ENCODE measurements at places on chromosomes 5 and 9.

GRCh38 chr5:83401775-83402174, 69.8 kb upstream of the VCAN start:
- DNase-seq: no peak

- no peak for DNase-seq
Observed at GRCh38 chr5:175657593-175658271, at the start of gene HRH2. HRH2 (plus strand) TSS chr5:175658071; CDS start chr5:175683234, 25,163 bp downstream.

DNA sequence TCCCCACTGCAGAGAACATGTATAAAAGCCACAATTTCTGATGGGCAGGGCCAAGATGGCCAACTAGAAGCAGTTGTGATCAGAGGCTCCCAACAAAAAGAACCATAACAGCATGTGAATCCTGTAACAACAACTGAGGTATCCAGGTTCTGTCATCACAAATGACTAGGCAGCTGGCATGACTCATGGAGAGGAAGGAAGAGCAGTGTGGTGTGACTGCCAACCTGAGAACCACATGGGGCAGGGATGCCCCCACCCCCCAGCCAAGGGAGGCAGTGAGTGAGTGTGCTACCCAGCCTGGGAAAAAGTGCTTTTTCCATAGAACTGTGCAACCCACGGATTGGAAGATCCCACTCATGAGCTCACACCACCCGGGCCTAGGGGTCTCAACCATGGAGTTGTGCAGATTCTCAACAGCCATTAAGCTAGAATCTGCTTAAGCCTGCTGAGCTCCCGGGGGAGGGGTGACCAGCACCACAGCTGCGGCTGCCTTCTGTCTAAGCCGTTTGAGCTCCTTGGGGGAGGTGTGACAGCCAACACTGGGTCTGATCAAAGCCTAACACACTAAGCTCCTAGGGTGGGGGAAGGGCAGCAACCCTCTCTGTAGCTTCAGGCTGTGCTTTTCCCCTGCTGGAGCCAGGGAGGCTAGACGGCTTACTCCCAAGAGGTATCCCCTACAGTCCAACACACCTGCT, 80.1 kb upstream of the DMAC1 start:
- DNase-seq: no peak

DNA sequence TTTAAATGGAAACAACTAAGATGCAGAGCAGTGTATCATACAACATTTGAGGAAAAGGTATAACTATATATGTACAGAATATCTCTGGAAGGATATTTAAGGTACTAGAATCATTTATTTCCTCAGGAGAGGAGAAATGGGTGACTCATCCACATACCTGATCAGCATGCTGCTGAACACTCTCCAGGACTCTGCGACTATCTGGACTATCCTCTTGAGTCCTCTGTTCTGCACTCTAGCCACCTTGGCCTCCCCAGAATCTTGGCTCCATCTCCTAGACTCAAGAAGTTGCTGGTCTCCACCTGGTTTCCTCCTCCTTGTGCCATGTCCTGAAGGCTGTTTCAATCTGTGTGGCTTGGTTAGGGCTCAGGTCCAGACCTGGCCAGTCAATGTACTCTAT, 8.8 kb upstream of the PRDM6 start:
- no peak for DNase-seq

DNA sequence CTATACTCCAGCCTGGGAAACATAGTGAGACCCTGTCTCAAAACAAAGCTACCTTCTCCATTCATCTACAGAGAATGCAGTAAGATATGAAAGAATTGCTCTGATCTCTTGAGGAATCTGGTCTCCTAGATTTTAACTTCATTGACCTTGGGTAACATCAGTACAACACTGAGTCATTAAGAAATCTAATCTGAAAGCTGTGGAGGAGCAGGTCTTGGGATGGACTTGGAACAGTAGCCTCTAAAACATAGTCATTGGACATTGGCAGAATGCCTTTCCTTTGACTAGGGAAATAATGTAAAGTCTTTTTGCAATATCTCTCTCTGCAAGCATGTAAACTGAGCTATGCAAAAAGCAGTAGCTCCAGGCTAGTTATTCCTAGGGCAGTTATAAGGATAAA, 58.1 kb downstream of the KCNN2 start:
- DNase-seq: peak; percentile 1

GRCh38 chr5:169126481-169127021, 174.4 kb downstream of the SLIT3 start:
- DNase-seq: no peak

GRCh38 chr9:88890546-88890945, 100.7 kb upstream of the S1PR3 start:
- DNase-seq: no peak

GRCh38 chr9:93082841-93083411, 13.1 kb upstream of the CARD19 start:
- DNase-seq: no peak

GRCh38 chr5:79225441-79225840, 10.5 kb upstream of the JMY start:
- no peak for DNase-seq

DNA sequence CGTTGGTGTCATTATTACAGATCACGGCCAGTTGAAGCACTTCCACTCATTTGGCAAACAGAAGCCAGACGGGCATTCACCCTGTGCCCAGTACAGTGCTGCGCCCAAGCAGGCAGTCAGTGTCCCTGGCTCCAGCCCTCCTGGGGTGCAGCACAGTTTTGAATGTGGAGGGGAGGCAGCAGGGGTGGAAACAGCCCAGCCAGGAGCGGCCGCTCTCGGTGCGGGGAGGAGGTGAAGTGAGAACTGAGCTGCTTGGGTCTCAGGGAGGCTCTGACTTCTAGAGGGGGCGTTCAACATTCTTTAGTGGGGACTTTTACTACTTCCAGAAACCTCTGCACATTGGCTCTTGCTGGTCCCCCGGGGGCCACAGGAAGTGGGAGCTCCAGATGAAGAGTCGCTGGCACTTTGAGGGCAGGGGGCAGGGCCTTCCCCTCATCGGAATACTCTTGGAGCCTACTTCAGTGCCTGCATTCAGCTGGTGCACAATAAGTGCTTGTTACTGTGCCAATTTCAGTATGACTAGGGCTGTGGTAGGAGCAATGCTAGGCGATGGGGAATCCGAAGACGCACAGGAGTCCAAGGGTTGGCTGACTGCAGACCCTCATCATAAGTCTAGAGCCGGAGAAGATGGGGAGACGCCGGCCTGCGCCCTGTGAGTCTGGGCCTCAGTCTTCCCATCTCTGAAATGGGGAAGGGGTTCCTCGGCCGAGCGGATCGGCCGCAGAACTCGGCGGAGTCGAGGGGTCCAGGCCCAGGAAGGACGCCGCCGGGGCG, 492 bp upstream of the NEK6 start:
- no peak for DNase-seq

DNA sequence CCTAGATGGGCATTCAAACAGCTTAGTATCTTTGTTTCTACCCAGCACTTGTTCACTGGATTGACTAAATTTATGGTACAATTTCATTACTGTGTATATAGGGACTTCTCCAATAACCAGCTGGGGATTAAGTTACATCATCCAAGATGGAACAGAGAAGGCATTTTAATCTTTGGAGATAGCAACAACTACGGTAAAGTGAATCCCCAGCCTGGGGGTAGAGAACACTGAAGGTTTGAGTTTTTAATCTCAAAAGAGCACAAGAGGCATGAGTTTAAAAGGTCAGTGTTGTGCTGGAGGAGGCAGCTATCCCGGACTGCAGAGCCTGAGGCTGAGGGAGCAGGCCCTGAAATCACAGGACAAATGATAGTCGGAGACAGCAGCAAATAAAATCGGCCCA, 28.6 kb downstream of the DDX31 start:
- DNase-seq: no peak

- DNase-seq: peak; percentile 4
Observed at GRCh38 chr5:42570966-42571960, 148.0 kb downstream of the GHR start.

- no peak for DNase-seq
Observed at GRCh38 chr5:88489364-88489763, 220.7 kb upstream of the TMEM161B start.

DNA sequence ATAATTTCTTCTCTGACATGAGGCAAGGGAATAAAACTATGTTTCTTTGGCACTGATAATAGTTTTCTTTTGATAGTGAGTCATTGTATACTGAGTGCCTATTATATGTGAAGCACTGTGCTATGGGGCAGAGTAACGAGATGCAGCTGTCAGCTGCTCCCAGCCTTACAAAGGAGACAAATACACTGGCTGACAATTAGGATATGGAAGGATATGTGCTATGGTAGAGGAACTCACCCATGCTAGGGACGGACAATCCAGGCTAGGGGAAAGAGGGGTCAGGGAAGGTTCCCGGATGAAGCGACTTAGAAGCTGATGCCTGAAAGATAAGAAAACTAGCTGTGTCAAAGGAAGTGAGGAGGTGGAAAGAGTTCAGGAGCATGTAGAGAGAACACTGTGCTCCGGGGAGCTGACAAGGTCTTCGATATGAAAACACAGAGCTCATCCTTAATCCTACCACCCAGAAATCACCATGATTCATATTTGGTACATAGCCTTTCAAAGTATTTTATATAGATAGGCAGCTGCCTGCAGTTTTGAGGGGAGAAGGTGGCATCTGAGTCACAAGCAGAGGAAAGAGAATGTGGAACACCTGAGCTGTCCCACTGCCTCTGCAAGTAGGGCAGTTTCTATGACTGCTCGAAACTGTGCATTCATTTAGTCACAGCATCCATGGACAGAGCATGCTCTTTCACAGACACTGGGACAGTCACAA, 12.1 kb downstream of the BSPRY start:
- peak; percentile 50 for DNase-seq

DNA sequence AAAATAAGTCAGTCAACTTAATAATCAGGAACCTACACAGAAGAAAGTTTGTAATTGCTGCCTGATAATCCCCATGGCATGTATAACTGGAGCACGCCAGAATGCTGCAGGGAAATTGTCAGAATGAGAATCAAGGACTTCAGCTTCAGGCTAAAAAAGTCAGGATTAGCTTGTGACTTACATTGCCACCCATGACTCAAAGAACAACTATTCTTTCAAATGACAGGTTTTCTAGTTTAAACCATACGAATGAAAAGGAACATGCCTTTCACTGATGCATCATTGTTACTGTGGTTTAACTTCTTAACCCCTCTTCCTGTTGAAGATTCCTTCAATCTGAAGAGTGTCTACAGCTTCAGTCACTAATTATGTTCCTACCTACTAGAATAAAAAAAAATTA, 112.4 kb downstream of the ISL1 start:
- peak; percentile 15 for DNase-seq

GRCh38 chr5:172796306-172796705, 25.3 kb upstream of the DUSP1 start:
- DNase-seq: no peak

- no peak for DNase-seq
Observed at GRCh38 chr5:148532969-148533670, 121.2 kb downstream of the HTR4 start.

GRCh38 chr5:142506756-142507155, 179.1 kb downstream of the FGF1 start:
- DNase-seq: peak; percentile 53

DNA sequence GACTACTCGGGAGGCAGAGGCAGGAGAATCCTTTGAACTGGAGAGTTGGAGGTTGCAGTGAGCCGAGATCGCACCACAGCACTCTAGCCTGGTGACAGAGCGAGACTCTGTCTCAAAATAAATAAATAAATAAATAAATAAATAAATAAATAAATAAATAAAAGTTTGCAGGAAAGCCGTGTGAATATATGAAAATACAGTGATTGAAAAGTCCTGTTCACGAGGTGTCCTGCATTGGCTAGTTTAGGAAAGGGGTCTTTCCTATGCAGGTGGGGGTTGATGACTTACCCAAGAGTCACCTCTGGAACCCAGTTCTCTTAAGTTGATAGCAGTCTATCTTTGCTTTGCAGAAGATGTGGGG, 7.3 kb downstream of the TENT4A start:
- no peak for DNase-seq

GRCh38 chr9:122265149-122265915, 650 bp downstream of the MRRF start:
- DNase-seq: peak; percentile 20

- no peak for DNase-seq
Observed at GRCh38 chr9:26504057-26504456, 388.5 kb downstream of the CAAP1 start.

GRCh38 chr5:151697452-151697851, 10.7 kb upstream of the SPARC start:
- no peak for DNase-seq

DNA sequence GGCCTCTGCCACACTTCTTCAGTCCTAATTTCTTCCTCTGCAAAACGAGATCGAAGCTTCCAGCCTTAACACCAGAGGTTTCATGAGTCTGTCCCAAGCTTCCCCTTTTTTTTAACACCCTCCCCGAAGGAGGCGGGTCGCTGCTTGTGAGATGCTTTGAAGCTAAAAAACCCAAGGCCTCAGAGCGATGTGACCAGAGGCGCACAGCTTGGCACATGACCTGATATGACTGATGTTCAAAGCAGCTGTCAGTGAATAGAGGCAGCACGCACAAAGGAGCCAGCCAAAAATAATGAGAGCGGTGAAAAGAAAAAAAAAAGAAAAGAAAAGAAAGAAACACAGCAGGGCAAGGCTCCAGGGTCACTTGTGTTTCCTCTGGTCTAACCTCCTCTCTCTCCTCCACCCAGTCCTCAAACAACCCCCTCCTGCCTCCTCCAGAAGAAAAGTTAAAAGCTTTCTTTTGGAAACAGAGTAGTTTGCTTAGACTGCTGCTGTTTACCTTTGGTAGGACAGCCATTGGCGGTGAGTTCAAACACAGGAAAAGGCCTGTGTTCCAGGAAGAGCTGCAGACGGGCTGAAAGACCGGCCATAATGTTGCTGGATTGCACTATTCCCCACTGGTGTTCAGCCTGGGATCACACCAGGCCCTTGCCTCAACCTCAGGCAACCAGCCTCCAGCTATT, 10.9 kb upstream of the ZNF366 start:
- no peak for DNase-seq

GRCh38 chr9:15430920-15431844, 8.5 kb downstream of the SNAPC3 start:
- DNase-seq: no peak

GRCh38 chr5:54702470-54702869, 184.9 kb downstream of the SNX18 start:
- peak; percentile 41 for DNase-seq

DNA sequence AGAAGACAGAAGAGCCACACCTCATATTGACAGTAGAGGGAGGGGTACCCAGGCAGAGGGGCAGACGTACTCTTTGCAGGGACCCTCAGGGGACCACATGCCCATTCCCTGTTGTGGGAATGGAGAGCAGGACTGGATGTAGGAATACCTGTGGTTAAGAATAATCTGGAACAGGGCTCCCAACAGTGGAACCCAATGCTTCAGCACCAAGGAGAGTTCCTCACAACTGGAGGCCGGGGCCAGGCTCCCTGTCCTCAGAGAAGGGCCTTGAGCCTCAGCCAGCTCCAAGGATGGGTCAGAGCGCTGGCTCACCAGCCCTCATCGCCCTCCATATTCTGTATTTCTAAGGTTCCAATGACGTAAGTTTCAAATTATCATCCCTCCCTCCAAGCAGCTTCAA, 7.4 kb upstream of the SHC3 start:
- peak; percentile 57 for DNase-seq

DNA sequence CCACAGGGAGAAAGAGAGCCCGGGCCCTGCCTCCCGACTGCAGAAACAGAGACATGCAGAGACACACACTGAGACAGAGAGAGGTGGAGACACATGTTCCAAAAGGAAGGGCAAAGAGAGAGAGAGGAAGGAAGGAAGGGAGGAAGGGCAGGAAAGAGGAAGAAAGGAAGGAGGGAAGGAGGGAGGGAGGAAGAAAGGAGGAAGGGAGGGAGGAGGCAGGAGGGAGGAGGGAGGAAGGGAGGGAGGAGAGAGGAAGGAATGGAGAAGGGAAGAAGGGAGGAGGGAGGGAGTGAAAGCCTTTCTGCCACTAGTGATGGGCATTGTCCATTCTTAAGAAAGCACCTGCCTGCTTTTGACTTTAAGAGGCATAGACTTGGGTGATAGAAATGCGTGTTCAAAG, 31.8 kb upstream of the FIBCD1 start:
- DNase-seq: no peak

GRCh38 chr9:82968816-82969215, 94.1 kb downstream of the RASEF start:
- no peak for DNase-seq

Measured in fibroblast of pulmonary artery (primary cell).